ENCODE measurements at places on chromosomes 12 and 14. TPM values are rescaled to one million over a fixed set of nuclear protein-coding genes. Genes with fewer than 3 reads are reported as not detected.

- H3K4me3 ChIP-seq, result no peak overlapping the region
- no peaks in the 10 kb centered on the region for H3K27me3 ChIP-seq
- no peaks in the 10 kb centered on the region for H3K36me3 ChIP-seq
- H3K27ac ChIP-seq, result no peak overlapping the region
- DNase-seq, result no peak
- H3K4me1 ChIP-seq, result no peaks in the 10 kb centered on the region
Measured at GRCh38 chr12:24479131-24479530, 469.8 kb downstream of the BCAT1 start.

GRCh38 chr12:49923035-49923644 lies 19.4 kb upstream of the FAIM2 start:
- H3K4me1 ChIP-seq, result peaks cover 25% of the 10 kb centered on the region
- no peaks in the 10 kb centered on the region for H3K36me3 ChIP-seq
- no peaks in the 10 kb centered on the region for H3K27me3 ChIP-seq

- H3K4me1 ChIP-seq, result no peaks in the 10 kb centered on the region
- H3K27ac ChIP-seq, result no peak overlapping the region
- H3K36me3 ChIP-seq, result no peaks in the 10 kb centered on the region
- H3K27me3 ChIP-seq, result no peaks in the 10 kb centered on the region
- DNase-seq, result no peak
- H3K4me3 ChIP-seq, result no peak overlapping the region
Measured at GRCh38 chr14:86574778-86575129, 1044.8 kb downstream of the FLRT2 start.

DNA sequence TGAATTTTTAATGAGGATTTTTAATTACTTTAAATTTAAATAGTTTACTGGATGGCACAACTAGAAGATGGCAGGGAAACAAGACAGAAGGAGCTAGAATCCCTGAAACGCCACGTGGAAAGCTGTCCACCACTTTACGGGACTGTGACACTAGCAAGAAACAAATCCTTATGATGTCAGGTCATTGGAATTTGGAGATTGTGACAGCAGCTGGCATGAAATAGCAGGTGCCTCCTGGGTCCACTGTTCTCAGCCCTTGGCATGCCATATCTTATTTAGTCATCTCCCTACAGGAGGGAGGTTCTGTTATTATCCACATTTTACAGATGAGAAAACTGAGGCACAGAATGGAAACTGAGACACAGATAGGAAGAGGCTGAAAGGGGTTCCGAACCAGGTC lies 113.8 kb downstream of the BCL11B start:
- H3K27me3 ChIP-seq, result peaks cover 5% of the 10 kb centered on the region
- peak; percentile 44 for DNase-seq
- H3K36me3 ChIP-seq, result no peaks in the 10 kb centered on the region
- H3K27ac ChIP-seq, result no peak overlapping the region
- H3K4me1 ChIP-seq, result peaks cover 8% of the 10 kb centered on the region

DNA sequence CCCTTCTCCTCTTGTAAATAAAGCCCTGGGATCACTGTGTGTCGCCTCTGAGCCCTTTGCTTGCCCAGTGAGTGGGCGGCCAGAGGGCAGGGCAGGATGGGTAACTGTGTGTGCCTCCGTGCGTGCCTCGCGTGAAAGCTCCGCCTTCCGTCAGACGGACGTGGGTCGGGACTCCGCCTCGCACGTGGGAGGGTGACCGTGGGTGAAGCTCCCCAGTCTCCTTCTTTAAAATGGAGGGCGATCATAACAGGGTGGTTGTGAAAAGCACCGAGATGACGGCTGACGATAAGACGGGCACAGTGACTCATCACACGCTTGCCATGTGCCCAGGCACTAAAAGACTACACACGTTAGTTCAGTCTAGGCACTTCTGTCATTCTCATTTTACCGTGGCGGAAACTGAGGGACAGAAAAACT lies 9.2 kb downstream of the PHB2 start:
- H3K4me3 ChIP-seq, result no peak overlapping the region
- H3K27ac ChIP-seq, result peak overlapping the region; percentile 67
- no peaks in the 10 kb centered on the region for H3K27me3 ChIP-seq
- no peak for DNase-seq
- H3K36me3 ChIP-seq, result peaks cover 20% of the 10 kb centered on the region

Gene GPD1
- total RNA-seq, result 56.3 TPM

Gene FAIM2
- total RNA-seq, result 3.6 TPM

Gene TNFAIP2
- 46.3 TPM for total RNA-seq

Gene METTL17
- 50.6 TPM for total RNA-seq

DNA sequence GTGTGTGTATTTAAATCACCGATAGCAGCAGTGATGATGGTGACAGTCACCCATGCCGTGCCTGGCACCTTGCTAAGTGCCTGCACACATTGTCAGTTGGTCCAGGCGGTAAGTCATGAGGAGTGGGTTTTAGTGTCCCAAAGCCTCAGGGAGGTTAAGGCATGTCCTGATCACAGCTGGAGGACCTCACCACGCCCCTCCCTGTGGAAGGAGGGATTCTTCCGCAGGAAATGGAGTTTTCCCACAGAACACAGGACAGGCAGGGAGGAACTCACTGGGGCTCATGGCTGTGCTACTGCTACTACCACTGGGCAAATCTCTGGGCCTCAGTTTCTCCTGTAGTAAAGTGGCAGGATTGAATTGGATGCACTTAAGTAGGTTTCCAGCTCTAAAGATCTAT lies 142.3 kb downstream of the CACNA1C start:
- H3K36me3 ChIP-seq, result no peaks in the 10 kb centered on the region
- DNase-seq, result peak; percentile 21
- no peaks in the 10 kb centered on the region for H3K27me3 ChIP-seq
- peak overlapping the region; percentile 20 for H3K27ac ChIP-seq

GRCh38 chr14:75222208-75222701 lies 45.8 kb upstream of the TMED10 start:
- H3K27me3 ChIP-seq, result no peaks in the 10 kb centered on the region
- no peak overlapping the region for H3K27ac ChIP-seq
- peak; percentile 50 for DNase-seq
- H3K36me3 ChIP-seq, result no peaks in the 10 kb centered on the region

DNA sequence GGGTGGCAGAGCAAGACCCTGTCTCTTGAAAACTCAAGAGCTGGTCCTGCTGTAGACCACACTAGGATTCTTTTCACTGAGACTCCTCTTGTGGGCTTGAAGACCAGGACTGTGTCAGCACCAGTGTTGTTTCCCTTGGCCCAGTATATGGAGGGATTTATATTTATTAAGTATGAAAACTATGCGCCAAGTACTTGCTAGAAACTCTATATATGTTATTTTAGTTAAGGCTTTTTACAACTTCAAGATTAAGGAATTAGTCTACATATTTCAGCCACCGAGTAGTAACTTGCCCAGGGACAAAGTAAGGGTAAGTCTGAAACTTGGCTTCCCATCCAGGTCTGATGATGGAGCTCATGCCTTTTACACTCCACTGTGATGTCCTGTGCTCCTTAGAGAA lies 488.4 kb downstream of the PCNX1 start:
- no peaks in the 10 kb centered on the region for H3K4me1 ChIP-seq
- no peak overlapping the region for H3K4me3 ChIP-seq
- H3K27me3 ChIP-seq, result no peaks in the 10 kb centered on the region

GRCh38 chr14:58270628-58271027 lies 26.0 kb downstream of the PSMA3 start:
- no peak overlapping the region for H3K4me3 ChIP-seq
- DNase-seq, result no peak
- H3K36me3 ChIP-seq, result peaks cover 28% of the 10 kb centered on the region
- no peaks in the 10 kb centered on the region for H3K4me1 ChIP-seq

- no peak for DNase-seq
- H3K4me3 ChIP-seq, result no peak overlapping the region
- no peaks in the 10 kb centered on the region for H3K27me3 ChIP-seq
- no peak overlapping the region for H3K27ac ChIP-seq
- H3K4me1 ChIP-seq, result peaks cover 12% of the 10 kb centered on the region
Measured at GRCh38 chr12:70007687-70008086, 182.7 kb downstream of the MYRFL start.

GRCh38 chr14:49977126-49977841 lies 84.4 kb downstream of the ARF6 start:
- peaks cover 12% of the 10 kb centered on the region for H3K4me1 ChIP-seq
- no peak overlapping the region for H3K4me3 ChIP-seq
- no peak overlapping the region for H3K27ac ChIP-seq

DNA sequence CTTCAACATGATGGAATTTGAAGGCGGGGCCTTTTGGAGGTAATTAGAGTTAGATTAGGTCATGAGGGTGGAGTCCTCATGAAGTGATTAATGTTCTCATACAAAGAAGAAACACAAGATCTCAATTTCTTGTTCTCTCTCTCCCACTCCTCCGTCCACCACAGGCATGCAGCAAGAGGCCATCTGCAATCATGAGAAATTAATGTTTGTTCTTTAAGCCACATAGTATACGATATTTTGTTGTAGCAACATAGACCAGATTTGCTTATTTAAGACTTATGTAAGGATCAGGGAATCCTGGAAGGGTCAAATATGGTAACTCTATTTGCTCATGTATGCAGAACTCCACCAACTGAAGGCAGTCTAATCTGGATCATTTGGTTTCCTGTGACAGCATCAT lies 429.0 kb downstream of the LRIG3 start:
- no peak for DNase-seq
- no peaks in the 10 kb centered on the region for H3K36me3 ChIP-seq
- no peak overlapping the region for H3K27ac ChIP-seq
- no peaks in the 10 kb centered on the region for H3K4me1 ChIP-seq
- H3K4me3 ChIP-seq, result no peak overlapping the region

DNA sequence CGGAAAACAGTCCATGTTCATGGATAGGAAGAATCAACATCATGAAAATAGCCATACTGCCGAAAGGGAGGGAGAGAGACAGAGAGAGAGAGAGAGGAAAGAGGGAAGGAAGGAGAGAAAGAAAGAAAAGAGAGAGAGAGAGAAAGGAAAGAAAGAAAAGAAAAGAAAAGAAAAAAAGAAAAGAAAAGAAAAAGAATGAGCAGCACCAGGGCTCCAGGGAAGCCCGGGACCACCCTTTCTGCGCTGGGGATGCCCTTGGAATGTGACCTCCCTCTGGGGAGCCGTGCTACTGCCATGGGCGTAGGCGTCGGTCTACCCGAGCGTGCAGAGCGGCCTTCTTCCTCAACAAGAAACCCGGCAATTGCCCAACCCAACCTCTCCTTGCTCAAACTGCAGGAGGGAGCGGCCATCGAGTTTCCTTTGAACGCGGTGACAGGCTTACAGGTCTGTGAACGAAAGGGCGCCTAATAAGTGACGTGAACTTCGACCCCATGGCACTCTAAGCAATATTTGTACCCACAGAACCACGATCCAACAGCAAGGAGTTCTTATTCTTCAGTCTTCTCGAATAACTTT lies 16.9 kb downstream of the OR6S1 start:
- H3K27ac ChIP-seq, result no peak overlapping the region
- H3K36me3 ChIP-seq, result no peaks in the 10 kb centered on the region
- no peak overlapping the region for H3K4me3 ChIP-seq
- H3K27me3 ChIP-seq, result peaks cover 59% of the 10 kb centered on the region
- no peak for DNase-seq

DNA sequence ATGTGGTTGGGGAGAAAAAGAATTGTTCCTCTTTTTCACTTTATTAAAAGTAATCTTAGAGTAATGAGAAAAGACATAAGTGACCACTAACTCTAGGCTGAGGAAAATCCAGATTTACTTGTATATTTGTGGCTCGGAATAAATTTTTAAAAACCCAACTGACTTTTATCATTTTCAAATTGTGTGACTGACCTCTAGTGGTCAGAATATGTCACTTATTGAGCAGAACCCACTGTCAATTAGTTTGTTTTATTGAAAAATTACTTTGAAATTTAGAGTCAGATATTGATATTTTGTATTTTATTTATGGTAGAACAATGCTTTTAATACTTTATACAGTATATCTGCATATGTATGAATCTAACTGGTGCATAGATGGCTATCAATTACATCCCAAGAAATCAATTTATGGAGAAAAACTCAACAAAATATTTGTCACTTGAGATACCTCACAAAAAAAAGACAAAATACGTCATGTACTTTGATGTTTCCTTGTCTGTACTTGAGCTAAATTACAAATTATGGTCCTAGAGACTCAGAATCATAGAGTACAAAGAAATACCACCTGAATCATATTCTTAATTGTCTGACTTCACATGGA lies 229.4 kb downstream of the CNTN1 start:
- no peaks in the 10 kb centered on the region for H3K27me3 ChIP-seq
- no peaks in the 10 kb centered on the region for H3K4me1 ChIP-seq
- no peak overlapping the region for H3K4me3 ChIP-seq
- peak; percentile 33 for DNase-seq

- H3K4me1 ChIP-seq, result peaks cover 6% of the 10 kb centered on the region
- peak overlapping the region; percentile 73 for H3K27ac ChIP-seq
- no peaks in the 10 kb centered on the region for H3K36me3 ChIP-seq
- no peak overlapping the region for H3K4me3 ChIP-seq
- H3K27me3 ChIP-seq, result no peaks in the 10 kb centered on the region
Measured at GRCh38 chr12:58359084-58359483, 417.7 kb downstream of the ATP23 start.

Gene C12orf56
- 0.80 TPM for total RNA-seq

Gene RACGAP1
- 27.0 TPM for total RNA-seq

Gene INSM2
- total RNA-seq, result not detected

DNA sequence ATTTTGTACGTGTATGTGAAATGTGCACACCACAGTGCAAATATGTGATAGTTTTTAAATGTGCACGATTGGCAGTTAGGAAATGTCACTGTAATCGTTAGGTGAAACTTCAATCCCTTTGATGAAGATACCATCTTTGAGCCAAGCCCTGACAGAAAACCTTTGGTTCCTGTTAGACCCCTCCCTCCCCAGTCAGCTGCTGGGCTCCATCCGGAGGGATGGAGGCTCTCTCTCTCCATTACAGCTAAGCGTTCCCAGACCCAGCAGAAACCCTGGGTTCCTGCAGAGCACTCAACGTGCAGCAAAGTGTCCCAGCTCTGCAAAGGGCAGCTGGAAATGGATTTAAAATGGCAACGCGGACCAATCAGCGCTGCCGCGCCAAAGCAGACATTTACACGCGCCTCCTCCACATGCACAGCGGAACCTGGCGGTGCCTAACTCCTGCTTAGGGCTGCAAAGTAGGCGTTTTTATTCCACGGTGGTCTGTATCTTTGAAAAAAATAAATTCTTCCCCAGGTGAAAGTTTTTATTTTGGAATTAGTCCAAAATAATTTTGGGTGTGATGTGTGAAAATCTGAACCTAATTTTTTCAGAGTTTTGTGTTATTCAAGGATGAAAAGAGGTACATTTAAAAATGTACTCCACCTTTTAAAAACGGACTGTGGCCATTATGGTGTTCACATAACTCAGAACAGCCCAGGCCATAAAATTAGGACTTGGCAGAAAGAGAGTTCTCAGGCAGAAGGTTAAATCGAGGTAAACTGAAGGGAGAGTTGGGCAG lies 1.4 kb upstream of the HMGA2 start:
- peak overlapping the region; percentile 73 for H3K4me3 ChIP-seq
- H3K27ac ChIP-seq, result no peak overlapping the region
- no peaks in the 10 kb centered on the region for H3K36me3 ChIP-seq
- peak; percentile 82 for DNase-seq
- peaks cover 4% of the 10 kb centered on the region for H3K27me3 ChIP-seq
- H3K4me1 ChIP-seq, result peaks cover 16% of the 10 kb centered on the region
